ENCODE measurements at places on chromosomes 6 and 20.

DNA sequence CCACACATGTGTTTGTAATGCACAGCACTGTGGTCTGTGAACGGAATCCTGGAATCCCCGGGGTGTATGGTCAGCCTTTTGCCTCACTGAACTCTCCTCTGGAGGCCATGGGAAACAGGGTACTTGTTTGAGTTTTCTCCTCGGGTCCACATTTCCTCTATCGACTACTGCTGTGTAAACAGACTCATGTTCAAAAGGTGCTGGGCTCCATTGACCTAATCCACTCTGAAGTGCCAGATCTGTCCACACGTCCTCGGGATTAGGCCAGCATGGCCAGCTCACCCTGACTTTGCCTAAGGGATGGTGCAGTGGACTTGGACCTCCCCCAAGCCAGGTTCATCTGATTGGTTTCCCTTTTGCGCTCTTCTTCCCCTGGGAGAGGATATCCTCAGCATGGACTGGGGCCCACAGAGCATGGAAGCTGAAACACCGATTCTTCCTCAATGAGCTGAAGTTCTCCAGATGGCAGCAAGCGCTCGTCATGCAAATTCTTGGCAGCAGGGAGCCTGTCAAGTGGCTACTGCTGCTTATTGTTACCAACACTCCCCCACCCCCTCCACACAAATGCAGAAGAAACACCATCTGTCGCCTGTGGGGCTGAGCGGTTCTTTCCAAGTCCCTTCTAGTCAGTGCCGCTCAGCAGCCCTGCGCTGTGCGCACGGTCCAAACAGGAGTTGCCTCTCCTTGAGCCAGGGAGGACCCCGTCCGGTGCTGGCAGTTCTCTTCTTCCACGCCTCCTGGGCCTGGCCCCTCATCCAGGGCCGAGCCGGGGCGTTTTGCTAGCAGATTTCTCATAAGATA is 292.6 kb upstream of the MARCKS start:
- H3K4me3 ChIP-seq, result no peak overlapping the region
- no peak for DNase-seq
- no peaks in the 10 kb centered on the region for H3K27me3 ChIP-seq
- H3K27ac ChIP-seq, result no peak overlapping the region
- H3K4me1 ChIP-seq, result no peaks in the 10 kb centered on the region

GRCh38 chr20:53149890-53150205 is 177.7 kb downstream of the TSHZ2 start:
- no peak for DNase-seq
- H3K4me1 ChIP-seq, result no peaks in the 10 kb centered on the region
- no peak overlapping the region for H3K4me3 ChIP-seq

DNA sequence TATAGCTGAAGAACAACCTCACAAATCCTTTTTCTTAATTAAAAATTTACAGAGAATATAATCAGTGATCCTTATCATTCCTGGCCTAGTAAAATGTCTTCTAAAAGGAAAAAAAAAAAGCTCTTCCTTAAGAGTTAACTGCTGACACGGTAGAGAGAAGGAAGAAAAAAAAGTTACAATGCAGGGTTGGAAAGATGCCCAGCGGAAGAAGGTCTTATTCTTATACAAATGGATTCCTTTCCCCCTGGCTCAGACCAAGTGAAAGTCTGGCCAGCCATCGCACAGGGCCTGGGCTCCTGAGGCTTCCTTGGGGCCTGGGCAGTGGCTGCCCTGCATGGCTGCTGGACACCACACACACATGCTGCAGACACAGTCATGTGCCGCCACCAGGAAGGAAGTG is 688.6 kb downstream of the TENT5A start:
- no peak for DNase-seq
- no peaks in the 10 kb centered on the region for H3K36me3 ChIP-seq
- H3K27me3 ChIP-seq, result no peaks in the 10 kb centered on the region

GRCh38 chr20:47741669-47742608 is 43.3 kb downstream of the SULF2 start:
- H3K4me3 ChIP-seq, result no peak overlapping the region
- no peak for DNase-seq
- no peaks in the 10 kb centered on the region for H3K4me1 ChIP-seq
- no peak overlapping the region for H3K27ac ChIP-seq
- H3K27me3 ChIP-seq, result no peaks in the 10 kb centered on the region
- no peaks in the 10 kb centered on the region for H3K36me3 ChIP-seq

GRCh38 chr6:3957321-3957720 is 108.1 kb downstream of the FAM50B start:
- no peak for DNase-seq
- H3K27ac ChIP-seq, result no peak overlapping the region
- no peaks in the 10 kb centered on the region for H3K36me3 ChIP-seq
- H3K27me3 ChIP-seq, result no peaks in the 10 kb centered on the region

DNA sequence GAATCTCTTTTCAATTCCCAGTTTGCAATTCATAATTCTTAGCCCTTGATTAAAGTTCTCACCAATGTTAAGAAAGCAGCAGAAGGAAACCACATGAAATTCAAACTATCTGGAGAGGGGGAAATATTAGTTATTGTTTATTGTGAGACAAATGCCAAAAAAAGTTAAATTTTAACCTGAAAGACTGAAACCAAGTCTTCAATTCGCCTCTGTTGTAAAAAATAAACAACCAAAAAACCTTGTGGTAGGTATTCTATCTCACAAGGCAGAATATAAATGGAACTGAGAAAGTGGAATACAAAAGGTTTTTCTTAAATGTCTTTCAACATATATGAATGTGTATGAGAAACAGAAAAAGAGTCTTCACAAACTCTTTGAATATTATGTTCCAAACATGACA is 24.8 kb downstream of the TMX4 start:
- H3K27ac ChIP-seq, result no peak overlapping the region
- DNase-seq, result no peak
- H3K36me3 ChIP-seq, result peaks cover 70% of the 10 kb centered on the region
- H3K27me3 ChIP-seq, result no peaks in the 10 kb centered on the region
- no peaks in the 10 kb centered on the region for H3K4me1 ChIP-seq

GRCh38 chr20:358891-359555 is 12.1 kb downstream of the NRSN2 start:
- no peak overlapping the region for H3K4me3 ChIP-seq
- H3K27me3 ChIP-seq, result no peaks in the 10 kb centered on the region
- H3K36me3 ChIP-seq, result no peaks in the 10 kb centered on the region
- no peak for DNase-seq
- H3K4me1 ChIP-seq, result no peaks in the 10 kb centered on the region
